ENCODE measurements at places on chromosomes 2 and 18.

DNA sequence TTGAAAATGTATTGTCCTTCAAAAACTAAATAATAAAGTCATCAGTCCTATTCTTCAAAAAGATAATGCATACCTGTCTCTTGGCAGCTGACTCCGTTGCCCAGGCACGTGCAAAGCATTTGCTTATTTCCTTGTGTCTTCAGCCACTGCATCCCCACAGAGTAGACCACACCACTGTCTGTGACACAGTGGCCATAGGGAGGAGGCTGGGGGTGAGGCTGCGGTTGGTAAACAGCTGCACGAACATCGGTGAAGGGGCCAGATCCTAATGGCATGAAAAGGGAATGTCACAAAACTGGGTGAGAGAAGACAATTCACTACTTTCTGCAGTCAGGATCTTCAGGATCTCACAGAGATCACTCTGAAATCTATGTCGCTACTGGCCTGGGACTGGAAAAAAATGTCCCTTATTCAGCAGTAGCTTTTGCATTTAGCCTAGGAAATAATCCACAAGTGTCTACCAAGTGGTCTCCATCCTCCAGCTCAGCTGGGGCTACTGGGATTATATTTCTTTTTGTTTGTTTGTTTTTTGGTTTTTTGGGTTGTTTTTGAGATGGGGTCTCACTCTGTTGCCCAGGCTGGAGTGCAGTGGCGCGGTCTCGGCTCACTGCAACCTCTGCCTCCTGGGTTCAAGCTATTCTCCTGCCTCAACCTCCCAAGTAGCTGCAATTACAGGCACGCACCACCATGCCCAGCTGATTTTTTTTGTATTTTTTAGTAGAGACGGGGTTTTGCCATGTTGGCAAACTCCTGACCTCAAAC lies 10.7 kb downstream of the FN1 start:
- DNase-seq = no peak

DNA sequence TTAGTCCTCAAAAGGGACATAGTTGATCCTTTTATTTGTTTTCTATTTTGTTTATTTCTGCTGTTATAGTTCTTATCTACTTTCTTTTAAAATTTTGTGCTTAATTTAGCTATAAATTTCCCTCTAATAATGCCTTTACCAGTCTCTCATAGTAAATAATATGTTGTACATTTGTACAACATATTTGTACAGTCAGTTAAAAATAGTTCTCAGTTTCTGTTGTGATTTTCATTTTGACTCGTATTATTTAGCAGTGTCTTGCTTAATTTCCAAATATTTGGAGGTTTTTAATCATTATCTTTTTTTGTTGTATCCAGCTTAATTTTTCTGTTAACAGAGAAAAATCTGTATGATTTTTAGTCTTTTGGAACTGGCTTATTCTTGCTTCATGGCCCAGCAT lies 443.6 kb upstream of the TRIB2 start:
- no peak for DNase-seq

DNA sequence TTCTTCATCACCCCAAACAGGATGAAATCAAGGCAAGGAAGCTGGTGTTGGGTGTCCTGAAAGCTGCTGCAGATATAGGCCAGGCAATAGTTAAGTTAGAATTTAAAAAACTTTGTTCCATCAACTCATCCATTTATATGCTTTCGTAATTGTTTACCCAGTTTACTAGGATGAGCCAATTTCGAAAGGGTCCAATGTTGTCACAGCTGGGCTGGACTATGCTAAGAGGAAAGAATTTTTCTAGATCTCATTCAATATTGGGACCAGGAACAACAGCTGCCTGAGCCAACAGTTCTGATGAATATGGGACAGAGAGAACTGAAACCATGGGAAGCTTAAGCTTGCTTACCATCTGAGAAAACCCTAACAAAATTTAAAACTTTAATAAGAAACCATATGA lies 21.6 kb upstream of the SP3 start:
- DNase-seq = no peak

DNA sequence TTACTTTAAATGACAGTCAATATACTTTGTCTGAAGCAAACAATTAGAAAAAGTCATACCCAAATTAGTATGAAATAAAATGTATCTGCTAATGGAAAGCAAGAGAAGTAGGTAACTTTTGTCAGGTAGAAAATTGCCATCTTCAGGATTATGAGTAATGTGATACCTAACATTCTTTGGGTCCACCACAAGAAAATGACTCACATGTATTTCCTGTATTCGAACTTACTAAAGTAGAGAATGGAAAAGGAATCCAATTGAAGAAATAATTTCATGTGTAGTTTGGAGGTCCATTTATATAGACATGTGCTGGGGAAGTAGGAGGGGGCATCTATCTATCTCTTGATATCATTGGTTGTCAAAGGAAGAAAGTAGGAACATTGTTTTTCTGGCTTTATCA lies 636.2 kb upstream of the CHAC2 start:
- DNase-seq = no peak

DNA sequence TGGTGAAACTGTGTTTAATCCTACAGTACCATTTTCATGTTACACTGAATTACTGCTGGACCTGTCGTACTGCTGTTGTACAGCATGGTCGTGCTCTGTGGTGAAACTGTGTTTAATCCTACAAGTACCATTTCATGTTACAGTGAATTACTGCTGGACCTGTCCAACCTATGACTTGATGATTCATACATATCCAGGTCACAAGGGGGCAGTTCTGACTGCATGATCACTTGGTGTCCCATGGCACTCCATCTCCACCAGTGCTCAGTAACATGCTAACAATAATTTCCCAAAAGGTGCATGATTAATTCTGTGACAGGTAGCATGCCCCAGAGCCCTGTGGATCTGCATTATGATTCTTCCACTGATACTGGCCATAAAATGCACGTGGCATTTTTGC lies 101.6 kb downstream of the ADCYAP1 start:
- no peak for DNase-seq

DNA sequence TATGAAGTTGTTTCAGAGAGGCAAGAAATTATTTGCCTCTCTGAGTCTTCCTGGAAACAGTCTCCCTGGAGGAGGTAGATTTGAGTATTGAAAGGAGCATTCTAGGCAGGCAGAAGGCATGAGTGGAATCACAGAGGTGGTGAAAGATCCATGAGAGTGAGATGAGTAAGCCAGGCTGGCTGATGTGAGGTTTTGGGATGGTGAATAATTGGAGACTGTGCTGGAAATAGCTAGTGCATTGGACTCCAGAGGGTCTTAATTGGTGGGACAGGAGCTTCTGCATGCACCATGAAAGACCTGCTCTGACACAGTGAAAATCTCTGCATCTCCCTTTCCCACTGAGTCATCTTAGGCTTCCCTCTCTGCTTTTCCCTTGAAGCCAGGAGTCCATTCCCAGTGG lies 46.3 kb downstream of the CDC42EP3 start:
- DNase-seq = no peak

GRCh38 chr2:229071292-229071976 lies 199.7 kb downstream of the PID1 start:
- DNase-seq = no peak

GRCh38 chr2:16035747-16036745 lies 95.7 kb downstream of the MYCN start:
- no peak for DNase-seq

Measured in activated T-helper 1 cell treated with anti-CD3 and anti-CD28 coated beads, Interleukin-2, amount 50 U/mL, for 16 hours (primary cell).